ENCODE measurements at places on chromosomes 5 and 9.

- no peak for DNase-seq
Observed at GRCh38 chr9:93171261-93171990, 12.5 kb upstream of the WNK2 start.

DNA sequence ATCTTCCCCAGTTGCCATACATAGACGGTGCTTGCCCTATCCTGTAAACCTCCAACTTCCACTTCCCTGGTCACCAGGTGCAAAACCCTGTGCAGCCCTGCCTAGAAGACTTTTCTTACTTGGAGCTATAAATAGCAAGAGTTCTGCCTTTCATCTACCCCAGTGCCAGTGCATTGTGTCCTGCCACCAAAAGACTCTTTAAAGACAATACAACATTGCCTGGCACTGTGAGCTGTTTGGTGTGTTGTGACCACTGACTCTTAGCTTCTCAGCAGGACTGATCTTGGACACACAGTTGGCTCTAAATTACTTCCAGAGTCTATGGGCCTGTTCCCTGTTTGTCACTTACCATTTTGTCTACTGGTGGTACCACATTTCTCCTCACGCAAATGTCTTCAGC is 608.1 kb downstream of the CDH9 start:
- DNase-seq = no peak

DNA sequence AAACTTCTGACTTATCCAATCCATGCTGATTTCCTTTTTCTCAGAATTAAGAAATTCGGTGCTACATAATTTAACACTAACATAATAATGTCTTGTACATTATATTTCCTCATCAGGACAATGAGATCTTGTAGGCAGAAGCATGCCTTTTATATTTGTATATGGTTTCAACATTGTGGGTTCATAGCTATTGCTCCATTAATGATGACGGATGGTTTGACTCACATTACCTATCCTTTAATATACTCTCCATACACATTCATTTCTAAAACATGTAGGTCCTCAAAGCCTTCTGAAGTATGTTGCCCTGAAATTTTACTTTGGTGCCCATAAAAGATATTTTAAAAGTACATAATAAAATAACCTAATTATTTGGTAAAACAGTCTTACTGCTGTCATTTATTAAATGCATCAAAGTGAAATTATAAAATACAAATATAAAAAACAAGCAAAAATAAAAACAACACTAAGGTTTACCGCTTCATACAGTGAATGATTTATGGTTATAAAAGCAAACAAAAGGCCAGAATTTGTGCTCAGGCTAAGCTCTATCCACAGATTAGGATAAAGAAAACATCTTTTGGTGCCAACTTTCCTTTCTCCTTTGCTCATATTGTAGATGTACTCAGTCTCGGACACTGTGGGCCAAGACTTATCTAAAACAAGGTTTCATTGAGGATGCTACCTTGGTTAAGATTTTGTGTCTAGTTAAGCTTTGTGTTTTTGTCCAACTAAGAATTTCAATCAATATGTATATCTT is 61.2 kb upstream of the GCNT4 start:
- no peak for DNase-seq

DNA sequence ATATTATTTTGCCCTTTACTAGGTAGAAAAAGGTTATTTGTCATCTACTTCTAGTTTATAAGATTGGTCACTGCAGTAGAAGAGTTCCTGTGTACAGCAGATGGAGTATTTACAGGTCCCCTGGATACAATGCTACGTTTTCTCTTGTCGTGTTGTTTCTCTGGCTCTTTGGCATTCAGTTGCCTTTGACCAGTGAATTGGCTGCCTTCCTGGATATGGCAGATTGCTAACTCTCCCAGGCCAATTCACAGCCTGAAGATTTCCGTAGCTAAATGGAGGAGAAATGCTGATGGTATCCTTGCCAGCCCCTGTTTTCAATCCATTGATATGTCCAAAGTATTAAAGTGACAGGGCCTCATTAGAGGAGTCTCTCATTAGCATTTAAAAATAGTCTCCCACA is 32.5 kb upstream of the GNAQ start:
- no peak for DNase-seq

DNA sequence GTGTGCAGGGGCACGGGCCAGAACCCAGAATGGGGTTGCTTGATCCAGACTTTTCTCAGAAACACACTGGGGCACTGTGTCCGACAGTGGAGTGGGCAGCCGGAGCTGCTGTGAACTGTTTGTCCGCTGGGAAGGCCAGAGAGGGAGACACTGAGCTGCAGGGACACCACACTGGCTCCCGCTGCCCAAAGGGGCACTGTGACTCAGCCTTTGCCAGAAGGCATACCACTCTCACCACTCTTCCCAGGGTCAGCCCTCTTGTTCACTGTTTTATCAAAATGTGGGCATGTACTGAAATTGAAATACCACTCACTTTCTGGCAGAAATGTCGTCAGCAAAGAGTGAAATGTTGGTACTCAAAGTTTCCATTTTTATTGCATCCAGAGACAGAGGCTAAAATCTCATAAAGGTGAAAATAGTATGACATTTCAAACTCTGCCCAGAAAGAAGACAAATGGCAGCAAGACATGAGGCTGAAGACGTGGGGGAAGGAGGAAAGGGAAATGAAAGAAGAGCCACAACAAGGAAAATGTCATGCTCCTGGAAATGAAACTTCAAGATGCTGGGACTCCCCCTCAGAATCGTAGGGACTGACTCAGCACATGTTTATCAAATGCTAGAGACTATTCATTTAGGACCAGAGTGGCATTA is 4.5 kb upstream of the IL7R start:
- DNase-seq = peak; percentile 34

- no peak for DNase-seq
Observed at GRCh38 chr9:121289772-121290370, 21.9 kb downstream of the GSN start.

DNA sequence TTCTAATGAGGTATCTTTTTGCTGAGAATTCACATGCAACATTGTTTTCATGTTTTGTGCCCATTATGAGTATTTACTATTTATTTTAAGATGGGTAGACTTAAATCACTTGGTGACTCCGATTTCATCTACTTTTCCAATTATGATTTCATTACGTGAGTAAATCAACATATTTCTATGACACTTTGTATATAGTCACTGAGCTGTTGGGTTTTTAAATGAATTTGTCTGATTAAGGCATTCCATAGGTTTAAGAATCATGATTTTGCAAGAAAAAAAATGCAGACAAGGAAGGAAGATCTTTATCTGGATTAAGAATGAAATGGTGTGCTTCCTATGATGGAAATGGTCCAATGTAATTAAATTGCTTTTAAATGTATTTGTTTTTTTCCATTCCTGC is 661.9 kb downstream of the ANXA1 start:
- DNase-seq = no peak

DNA sequence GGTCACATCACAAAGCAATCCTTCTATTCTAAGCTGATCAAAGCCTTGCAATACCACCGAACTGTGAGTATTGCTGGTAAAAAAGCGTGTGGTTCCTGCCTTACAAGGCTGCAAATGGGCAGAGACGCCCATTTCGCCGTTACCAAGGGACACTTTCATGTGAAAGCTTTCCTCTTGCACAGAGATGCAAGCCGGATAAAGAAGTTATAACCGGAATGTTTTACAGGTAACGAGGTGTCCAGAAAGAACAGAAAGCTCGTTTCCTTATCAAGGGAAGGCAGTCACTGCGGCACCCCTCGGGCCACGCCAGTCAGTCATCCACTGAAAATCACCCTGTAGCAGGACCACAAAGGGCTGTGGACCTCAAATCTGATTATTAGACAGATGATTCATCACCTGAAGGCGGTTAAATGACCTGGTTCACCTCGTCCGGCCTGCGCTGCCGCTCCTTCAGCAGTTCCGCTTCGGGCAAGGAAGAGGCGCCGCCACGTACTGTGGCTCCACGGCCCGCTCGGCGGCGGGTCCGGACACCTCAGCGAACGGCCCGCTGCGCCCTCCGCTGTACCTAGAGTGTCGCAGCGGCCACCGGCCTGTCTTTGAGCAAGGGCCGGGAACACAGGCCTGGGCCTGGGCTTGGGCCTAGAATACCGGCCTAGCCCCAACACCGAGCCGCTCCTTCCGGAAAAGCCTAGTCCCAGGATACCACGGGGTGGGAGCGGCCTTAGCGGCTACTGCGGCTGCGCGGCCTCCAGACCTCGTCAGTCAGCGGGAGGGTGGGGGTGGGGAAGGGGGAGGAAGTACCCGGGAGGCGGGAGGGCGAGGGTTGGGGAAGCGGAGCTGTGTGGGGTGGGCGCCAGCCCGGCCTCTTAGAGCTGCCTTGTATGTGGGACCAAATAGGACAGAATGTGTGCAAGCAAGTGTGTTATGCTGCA is at the start of gene KLHL9:
Gene KLHL9, minus strand, starts transcription at position 704 of the 932 bp plus-strand sequence. Its CDS starts 545 bp downstream, at position 159.
- DNase-seq = peak; percentile 90
